ENCODE measurements at places on chromosomes 4 and X.

DNA sequence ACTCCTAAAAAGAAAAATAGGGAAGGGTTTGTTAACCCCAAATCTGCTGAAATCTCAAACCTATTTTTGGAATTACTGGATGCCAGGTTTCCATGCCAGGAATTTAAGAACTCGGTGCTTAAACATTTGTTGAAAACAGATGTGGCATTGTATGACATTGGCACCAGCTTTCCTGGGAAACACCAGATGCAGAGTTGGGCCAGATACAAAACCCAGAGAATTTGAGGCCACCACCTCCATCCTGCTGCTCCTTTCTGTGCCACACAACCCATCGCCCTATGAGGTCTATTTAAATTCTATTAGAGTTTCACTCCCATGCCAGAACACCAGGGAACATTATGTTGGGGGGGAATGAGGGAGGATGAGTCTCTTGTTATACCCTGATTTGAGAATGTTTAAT lies 71.7 kb downstream of the ARAP2 start:
- no peak for DNase-seq

DNA sequence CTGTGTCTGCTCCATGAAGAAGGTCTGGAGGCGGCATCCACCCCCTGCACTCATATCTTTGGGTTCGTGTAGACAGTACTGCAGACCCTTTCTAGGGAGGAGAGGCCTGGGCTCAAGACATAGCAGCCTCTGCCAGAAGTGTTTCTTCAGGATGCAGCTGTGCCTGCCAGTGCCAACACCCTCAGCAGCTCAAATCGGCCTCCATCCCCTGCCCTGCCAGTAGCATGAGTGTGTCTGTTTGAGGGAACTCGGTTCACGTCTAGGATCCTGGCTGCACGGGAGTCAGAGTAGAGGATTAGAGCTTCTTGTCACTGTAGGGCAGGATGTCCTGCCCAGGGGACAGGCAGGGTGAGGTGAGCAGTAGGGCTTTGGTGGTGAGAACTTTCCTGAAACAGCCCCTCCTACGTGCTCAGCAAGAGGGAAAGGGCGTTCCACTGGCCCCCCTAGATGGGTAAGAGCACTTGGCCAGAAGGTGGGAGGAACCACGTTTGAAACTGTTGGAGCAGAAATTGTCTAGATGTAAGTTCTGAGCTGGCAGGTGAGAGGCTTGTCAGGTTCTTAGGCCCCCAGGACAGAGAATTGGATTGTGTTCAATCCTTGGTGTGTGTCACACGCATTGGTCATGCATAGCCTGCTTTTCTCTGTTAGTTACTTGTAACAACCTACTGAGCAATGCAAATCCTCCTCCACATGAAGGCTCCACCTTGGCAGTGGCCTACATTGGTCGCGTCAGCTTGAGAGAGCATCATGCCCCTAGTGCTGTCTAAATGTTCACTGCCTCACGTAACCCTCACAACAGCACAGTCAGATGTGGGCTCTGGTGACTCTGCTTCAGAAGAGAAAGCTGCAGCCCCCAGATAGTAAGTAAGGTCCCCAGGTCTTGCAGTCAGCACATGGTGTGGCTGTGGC lies 25.8 kb upstream of the FAM193A start:
- no peak for DNase-seq

- DNase-seq = no peak
Measured at GRCh38 chrX:29841750-29842149, 373.6 kb upstream of the MAGEB2 start.

GRCh38 chr4:133137571-133137970 lies 11.5 kb upstream of the PCDH10 start:
- no peak for DNase-seq

- no peak for DNase-seq
Measured at GRCh38 chr4:149823769-149824221, 8.2 kb upstream of the IQCM start.

DNA sequence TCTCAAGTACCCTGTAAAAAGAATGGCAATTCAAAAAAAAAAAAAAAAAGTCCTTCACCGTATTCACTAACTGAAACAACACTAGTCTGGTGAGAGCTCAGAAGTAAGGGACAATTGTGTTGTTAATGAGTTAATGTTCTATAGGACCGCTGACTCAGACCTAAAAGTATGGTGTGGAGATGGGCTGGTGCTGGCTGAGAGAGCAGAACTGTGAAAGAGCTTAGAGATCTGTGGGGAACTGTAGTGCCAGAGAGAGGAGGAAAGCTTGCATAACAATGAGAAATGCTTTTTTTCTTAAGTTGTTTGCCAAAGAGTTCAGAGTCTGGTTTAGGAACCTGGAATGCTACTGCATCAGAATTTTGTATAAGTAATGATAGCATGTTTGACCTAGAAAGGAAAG lies 65.1 kb downstream of the LHFPL1 start:
- DNase-seq = no peak

DNA sequence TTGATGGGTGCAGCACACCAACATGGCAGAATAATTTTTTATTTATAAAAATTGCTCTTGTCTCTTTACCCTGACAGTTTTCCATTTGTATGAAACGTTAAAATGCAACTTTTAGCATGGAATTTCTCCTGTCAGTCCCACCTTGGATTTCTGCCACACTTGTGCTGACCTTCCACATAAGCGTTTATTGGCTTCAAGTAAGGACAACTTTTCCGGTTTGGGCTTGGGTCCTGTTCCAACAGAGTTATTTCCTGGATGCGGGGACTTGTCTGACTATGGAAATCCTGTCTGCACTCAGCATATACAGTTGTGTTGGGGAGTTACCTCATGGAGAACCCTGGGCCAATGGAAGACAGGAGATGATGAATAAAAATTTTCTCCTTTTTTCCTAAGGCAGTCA lies 294.7 kb downstream of the NAF1 start:
- DNase-seq = no peak

DNA sequence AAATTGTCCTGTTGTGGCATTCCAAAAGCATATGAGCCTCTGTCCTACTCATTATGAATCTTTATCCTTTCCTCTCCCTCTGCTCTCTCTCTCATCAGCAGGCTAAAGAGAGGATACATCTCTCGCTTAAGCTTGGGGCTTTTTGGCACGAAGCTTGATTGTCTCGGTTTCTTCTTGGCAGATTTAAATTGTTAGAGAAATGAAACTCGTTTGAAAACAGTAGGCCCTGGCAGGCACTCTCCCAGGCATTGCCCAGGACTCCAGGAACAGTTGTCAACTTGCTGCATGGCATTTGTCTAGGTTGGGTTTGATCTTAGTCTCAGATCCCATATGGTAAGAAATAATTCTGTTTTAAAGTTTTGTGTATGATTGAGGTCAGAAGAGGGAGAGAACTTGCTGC lies 35.5 kb downstream of the NAA11 start:
- no peak for DNase-seq

DNA sequence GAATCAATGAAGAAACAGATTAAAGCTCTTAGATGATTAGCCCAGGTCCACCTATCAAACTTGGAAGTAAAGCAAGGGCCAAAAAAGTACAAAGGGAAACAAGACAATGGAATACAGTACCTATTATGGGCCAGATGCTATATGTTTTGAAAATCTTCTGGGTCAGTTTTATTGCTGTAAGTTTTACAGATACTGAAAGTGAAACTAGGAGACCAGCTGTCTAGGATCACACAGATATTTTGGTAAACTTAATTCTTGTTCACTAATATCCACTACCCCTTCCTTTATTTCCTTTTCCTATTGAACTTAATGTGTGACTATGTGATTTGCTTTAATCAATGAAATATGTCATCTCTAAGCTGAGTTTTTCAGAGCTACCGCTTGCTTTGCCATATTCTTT lies 505.4 kb upstream of the PITX2 start:
- DNase-seq = no peak

DNA sequence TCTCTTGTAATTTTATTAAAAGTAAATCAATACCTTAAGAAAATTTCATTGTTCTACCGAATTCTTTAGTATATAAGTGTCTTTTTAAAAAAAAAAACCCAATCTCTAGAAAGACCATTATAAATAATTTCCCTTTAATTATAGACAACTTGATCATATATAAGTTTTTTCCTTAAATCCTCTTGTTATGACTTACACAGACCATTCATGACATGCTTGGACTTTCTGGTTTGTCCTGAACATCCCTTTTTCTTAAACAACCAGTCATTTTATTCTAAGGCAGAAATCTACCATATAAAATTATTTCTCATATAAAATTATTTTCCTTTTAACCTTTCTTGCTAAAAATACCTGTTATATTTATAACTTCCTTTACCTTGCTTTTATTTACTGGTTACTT lies 15.4 kb upstream of the FHDC1 start:
- no peak for DNase-seq

DNA sequence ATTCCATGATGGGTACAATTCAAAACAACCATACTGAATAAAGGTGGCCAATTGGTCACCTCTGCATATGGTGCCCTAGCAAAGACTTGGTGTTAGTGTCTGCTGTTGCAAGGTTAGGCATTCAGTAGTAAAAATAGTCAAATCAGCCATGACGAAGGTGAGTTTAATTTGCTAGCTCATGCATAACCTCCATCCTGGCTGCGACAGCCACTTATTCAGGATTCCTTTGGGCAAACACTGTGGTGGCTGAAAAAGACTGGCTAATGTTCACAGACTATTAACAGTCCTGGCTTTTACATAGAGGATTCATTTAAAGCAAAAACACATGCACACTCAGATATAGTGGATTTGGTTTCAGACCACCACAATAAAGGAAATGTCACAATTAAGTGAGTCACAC lies 34.8 kb upstream of the MAP9 start:
- DNase-seq = no peak

DNA sequence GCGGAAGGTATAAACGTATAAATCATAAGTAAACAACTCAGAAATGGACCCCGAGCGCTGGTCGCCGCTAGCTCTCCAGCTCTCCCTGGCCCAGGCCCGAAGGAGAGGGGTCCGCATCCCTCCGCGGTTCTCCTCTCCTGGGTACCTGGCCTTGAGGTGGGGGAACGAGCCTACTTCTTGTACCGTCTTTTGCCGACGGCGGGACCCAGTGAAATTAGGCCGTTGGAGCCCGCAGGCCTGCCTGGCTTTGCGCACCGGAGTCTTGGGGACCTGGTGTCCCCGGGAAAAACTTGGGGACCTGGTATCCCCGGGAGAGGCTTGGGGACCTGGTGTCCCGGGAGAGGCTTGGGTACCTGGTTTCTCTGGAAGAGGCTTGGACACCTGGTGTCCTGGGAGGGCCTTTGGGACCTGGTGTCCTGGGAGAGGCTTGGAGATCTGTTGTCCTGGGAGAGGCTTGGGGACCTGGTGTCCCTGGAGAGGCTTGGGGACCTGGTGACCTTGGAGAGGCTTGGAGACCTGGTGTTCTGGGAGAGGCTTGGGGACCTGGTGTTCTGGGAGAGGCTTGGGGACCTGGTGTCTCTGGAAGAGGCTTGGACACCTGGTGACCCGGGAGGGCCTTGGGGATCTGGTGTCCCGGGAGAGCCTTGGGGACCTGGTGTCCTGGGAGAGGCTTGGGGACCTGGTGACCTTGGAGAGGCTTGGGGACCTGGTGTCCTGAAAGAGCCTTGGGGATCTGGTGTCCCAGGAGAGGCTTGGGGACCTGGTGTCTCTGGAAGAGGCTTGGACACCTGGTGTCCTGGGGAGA lies 12.0 kb downstream of the SHOX start:
- no peak for DNase-seq

- no peak for DNase-seq
Measured at GRCh38 chr4:83197555-83198235, 83.2 kb upstream of the PLAC8 start.

GRCh38 chr4:153785910-153786721 lies 2.8 kb downstream of the SFRP2 start:
- DNase-seq = no peak

GRCh38 chrX:23662187-23662586 lies 5.1 kb upstream of the PRDX4 start:
- DNase-seq = no peak

- DNase-seq = no peak
Measured at GRCh38 chr4:113785781-113786180, 24.2 kb upstream of the CAMK2D start.

DNA sequence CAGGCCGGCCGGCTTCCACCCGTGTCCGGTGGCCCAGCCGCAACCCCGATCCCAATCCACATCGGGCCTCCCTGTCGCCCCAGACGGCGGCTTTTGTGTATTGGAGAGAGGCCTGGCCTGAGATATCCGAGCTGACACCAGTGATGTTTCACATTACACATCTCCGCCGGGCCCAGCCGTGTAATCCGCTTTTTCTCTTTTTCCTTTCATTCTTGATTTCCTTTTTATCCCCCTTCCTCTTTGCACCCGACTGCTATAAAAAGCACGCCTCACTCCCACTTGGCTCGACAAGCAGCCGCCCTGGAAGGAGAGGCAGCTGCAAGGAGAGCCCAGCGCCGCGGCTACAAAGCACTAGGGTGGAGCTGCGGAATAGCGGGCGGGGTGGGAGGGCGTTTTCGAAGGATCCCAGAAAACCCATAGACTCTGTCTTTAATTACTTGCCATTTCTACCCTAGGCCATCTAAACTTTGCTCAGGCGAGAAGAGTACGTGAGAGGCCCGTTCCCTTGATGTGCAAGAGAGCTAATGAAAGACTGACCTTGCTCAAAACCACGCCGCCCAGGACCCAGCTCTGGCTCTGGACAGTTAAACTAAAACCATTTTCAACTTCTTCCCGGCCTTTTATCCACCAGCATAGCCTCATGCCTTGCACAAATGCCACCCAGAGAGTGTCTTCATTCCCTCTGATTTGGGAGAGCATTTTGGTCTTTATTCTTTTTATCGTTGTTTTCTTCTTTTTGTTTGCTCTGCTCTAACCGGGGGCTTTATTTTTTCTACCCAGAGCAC lies 3.2 kb downstream of the PITX2 start:
- no peak for DNase-seq

DNA sequence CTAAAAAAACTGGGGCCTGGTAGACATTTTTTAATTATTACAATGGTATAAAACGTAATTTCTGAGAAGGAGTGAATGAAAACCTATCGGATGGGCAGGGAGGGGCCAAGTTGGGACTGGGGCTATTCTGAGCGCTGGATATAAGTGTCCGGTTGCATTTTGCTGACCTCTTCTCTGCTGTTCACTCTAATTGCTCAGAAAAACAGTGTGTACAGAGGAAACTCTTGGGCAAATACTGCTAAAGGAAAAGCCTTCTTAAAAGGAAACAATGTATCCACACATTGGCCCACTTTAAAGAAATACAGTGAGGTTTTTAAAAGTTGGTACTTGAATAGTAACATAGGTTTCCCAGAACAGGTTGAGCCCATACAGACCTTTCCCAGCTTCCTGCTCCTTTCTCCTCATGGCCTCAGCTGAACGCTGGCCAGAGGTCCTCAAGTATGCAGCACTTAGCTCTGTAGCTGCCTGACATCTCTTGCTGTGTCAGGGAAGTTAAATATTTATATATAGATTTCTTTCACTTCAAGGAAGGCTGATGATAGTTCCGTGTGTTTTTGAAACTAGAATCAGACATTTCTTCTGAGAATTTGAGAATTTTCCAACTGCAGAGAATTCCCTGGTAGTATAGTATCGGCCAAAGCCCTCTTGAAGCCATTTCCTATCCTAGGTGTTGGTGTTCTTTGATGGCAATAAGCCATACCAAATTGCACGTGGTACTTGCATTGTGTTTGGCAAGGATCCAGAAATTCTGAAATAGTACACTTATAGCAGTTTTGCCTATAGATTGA lies 97.1 kb upstream of the SLC4A4 start:
- DNase-seq = no peak

- no peak for DNase-seq
Measured at GRCh38 chr4:182880387-182881356, 36.5 kb downstream of the DCTD start.
